ENCODE measurements at places on chromosomes 2 and 18.

DNA sequence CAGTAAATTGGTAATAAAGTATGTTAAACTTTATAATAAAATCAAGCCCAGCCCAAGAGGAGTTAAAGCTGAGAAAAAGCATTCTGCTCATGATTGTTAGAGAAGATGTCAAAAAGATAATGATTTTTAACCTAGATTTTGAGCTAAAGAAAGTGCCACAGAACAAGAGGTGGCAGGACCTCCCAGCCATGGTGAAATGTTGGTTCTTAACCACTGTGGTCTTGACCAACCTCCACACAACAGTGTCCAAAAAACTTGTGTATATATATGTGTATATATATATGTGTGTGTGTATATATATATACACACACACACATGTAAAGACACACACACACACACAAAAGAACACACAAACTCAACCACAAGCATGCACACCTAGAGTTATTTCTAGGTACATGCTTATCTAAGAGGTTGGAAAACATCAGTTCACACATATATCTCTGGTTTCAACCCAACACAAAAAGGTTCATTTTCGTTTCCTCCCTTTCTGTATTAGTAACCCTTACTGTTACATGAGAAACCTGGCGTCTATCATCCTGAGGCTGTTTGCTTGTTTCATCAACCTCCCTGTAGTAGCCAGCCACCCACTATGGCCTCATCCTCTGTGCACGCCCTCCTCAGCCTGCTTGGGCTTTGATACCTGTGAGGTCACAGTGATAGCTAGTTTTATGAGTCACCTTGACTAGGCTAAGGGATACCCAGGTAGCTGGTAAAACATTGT, 631.8 kb upstream of the ID2 start:
- no peak for DNase-seq

- no peak for DNase-seq
Measured at GRCh38 chr18:1002653-1003178, 98.0 kb downstream of the ADCYAP1 start.

- DNase-seq: no peak
Measured at GRCh38 chr2:164697688-164698461, 76.6 kb upstream of the GRB14 start.

GRCh38 chr18:8333961-8334360, 275.3 kb upstream of the RAB12 start:
- DNase-seq: no peak

DNA sequence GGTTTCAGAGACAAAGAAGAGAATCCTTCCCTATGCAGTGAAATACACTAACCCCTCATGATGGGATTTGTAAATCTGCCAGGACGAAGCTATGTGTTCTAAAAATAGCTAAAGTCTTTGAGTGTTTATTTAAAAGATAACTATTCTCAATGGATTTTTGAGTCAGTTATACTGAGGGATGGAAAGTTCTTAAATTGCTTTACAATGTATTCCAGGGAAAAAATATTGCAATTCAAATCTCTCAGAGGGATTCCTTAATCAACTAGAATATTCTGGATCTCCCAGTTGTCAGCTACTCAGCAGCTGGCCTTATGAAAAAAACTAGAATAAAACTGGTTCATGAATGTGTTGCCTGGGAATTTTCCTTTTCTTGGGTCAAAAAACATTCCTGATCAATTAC, 312.4 kb downstream of the PLCL1 start:
- no peak for DNase-seq

DNA sequence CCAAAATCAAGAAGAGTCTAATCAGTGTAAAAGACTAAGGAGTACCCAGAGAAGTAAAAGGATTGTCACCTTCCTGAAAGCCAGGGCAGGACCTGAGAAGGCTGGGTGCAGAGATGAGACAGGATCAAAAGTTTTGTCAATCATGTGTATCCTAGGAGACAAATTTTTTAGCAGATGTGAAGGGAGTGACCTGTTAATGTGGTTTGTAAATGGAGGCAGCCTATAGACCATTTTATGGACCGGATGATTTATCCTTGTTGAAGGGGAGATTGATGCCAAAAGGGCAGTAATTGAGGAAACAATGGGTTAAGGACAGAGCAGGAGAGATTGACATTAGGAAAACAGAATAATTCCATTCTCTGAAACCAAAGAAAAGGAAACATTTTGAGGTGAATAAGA, 813 bp downstream of the NDC80 start:
- no peak for DNase-seq

GRCh38 chr18:48546396-48546795, 7.6 kb downstream of the CTIF start:
- no peak for DNase-seq

DNA sequence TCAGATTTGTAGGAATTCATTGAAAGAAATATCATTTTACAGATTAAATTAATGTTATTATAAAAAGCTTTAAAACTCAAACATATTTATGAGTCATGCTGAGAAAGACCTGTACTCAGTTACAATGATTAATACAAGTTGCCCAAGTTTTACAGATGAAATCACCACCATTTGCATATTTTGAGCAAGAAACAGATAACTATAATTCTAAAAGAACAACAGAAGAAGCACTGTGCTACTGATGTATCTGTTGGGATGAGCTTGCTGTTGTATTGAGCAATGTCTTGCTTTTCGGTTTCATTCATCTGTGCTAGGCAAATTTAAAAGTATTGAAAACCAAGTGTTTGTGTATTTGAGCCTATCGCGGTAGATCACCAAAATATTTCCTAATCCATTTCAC, 1589.1 kb upstream of the ZEB2 start:
- DNase-seq: no peak

- no peak for DNase-seq
Measured at GRCh38 chr18:48902023-48902855, 48.5 kb downstream of the SMAD7 start.
